ENCODE measurements at places on chromosomes 16 and 17. TPM values are rescaled to one million over a fixed set of nuclear protein-coding genes. Genes with fewer than 3 reads are reported as not detected.

The SLC5A11 gene
- not detected for total RNA-seq

- H3K27ac ChIP-seq = no peak overlapping the region
- no peaks in the 10 kb centered on the region for H3K4me1 ChIP-seq
- no peak overlapping the region for H3K4me3 ChIP-seq
Measured at GRCh38 chr17:77654296-77654695, 304.2 kb upstream of the TNRC6C start.

The SLC35G6 gene
- not detected for total RNA-seq

- no peak for DNase-seq
- no peaks in the 10 kb centered on the region for H3K4me1 ChIP-seq
- H3K27ac ChIP-seq = no peak overlapping the region
- H3K4me3 ChIP-seq = no peak overlapping the region
- no peaks in the 10 kb centered on the region for H3K36me3 ChIP-seq
Measured at GRCh38 chr16:77790912-77791311, 2.5 kb downstream of the VAT1L start.

- no peaks in the 10 kb centered on the region for H3K4me1 ChIP-seq
- peaks cover 21% of the 10 kb centered on the region for H3K27me3 ChIP-seq
- DNase-seq = no peak
- no peak overlapping the region for H3K4me3 ChIP-seq
- no peak overlapping the region for H3K27ac ChIP-seq
- no peaks in the 10 kb centered on the region for H3K36me3 ChIP-seq
Measured at GRCh38 chr16:66240631-66241395, 125.7 kb upstream of the CDH5 start.

Measured in T-cell (primary cell).